ENCODE measurements at places on chromosomes 6 and 20.

- no peak for DNase-seq
Measured at GRCh38 chr6:134123666-134124208, 71.3 kb upstream of the SLC2A12 start.

GRCh38 chr20:10178091-10178490 is 40.5 kb upstream of the SNAP25 start:
- no peak for DNase-seq

DNA sequence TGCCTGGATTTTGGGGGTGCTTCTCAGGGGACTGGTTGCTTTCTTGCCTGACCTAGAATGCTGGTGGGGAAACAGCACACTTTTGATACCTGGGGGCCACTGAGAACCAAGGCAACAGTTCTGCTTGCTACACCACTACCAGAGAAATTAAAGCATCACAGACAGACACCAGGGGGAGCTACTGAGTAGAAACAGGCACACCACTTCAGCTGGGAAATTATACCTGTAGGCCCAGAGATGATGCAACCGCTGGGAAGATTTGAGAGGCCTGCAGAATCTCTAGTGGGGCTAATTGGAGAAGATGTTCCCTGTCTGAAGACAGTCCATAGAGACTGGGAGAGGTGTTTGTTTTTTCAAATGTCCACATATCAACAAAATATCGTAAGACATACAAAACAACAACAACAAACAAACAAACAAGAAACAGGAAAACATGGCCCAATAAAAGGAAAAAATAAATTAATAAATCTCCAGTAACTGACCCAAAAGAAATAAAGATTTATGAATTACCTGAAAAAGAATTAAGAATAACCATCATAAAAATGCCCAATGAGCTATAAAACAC is 129.4 kb upstream of the RIN2 start:
- DNase-seq, result no peak

- no peak for DNase-seq
Measured at GRCh38 chr20:5592823-5593739, 157.1 kb upstream of the SHLD1 start.

GRCh38 chr20:32902456-32903420 is 44.0 kb downstream of the EFCAB8 start:
- peak; percentile 89 for DNase-seq

DNA sequence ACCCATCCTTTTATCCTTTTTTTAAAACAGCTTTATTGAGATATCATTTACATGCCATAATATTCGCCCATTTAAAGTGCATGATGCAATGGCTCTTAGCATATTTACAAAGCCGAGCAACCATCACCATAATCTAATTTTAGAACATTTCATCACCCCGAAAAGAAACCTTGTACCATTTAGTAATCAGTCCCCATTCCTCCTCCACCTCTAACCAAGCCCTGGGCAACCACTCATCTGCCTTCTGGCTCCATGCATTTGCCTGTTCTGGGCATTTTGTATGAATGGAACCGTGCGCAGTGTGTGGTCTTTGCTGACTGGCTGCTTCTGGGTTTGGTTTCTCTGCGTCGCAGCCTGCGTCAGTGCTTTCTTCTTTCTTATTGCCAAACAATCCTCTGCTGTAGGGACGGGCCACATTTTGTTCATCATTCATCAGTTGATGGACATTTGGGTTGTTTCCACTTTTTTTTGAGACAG is 10.2 kb upstream of the EEF1A2 start:
- DNase-seq, result no peak

DNA sequence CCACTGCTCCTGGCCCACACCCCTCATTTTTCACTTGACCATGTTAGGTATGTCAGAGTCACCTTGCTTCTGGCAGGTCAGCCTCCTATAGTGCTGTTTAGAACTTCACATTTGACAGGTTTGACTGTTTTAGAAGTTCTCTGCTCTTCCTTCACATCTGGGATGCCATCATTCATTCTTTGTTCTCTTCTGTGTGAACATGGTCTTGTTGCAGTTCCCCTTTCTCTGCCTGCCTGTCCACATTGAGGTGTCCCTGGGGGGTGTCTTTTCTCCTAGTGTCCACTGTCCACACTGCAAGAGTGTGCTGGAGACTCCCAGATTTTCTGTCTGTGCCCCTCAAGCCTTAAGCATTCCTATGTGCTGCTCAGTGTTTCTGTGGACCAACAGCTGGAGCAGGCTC is 89.5 kb downstream of the JARID2 start:
- no peak for DNase-seq

DNA sequence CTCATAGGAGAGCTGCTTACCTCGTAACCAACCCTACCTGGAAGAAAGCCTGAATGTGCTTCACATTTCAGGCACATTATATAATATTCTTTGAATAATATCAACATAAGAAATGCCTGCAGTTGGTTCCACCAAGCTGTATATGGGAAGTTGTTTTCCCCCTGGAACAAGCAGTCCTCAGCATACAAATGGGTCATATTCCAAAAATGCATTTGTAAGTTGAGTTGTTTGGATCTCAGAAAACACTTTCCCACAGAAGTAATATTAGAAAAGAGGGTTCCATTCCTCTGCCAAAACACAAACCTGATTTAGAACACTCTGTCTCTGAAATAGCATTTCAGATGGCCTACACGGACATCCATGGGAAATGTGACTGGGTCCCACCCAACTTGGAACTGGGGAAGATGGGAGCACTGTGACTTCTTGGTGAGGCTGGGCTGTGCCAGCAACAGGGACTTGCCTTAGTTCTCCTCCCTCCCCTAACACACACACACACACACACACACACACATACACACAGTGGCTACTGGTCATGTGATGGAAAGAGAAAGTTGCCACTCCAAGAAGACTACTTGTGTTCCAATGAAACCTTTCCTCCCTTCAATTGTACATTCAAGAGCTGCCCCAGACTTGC is 11.4 kb upstream of the RCAN2 start:
- DNase-seq, result no peak
